ENCODE measurements at places on chromosomes 3 and 15.

DNA sequence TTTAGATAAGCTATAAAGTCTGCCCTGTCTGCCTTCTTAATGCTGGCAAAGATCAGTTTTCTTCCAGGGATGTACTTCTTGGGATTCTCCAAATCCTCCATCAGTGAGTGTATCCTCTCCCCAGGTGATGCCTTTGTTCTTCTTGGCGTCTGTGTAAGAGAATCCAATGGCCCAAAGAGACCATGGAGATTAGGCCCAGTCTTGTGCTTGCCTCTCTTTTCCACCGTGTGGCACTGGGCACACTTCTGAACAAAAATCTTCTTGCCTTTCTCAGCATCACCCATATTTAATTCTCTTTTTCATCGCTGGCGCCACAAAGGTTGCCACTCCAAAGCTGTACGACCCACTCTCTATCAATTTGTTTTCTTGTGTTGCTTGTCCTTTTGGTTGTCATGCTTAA lies 32.2 kb upstream of the TAMM41 start:
- no peak for DNase-seq

DNA sequence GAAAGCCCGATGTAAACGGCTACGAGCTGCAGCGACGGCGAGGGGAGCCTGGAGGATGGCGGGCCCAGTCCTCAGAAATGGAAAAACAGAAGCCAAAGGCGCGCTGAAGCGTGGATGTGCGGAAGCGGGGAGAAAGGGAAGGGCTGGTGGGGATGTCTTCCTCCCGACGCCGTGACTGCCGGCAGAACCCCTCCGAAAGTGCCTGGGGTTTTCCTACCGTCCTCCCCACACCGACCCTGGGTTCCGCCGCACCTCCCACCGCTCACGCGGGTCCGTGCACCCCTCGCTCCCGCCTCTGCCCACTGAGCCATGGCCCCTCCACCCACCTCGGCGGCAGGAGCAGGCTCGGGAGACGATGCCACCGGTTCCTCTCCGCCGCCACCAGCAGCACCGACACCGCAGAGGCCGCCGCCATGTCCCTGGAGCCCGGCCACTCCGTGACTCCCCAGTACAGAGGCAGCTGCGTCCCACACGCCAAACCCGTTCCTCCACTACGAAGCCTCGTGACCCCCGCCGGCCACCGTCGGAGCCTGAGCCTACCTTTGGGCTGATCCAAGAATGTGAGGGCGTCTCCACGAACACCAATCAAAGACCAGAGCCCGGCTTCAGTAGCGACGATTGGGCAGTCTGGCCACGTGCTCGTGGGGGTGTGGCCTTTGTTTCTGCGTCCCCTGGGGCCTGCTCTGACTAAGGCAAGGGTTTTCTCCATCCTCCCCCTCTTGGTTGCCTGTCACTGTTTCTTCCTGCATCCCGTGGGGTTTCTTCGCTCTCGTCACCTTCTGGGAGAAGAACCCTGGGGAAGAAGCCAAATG lies at the start of gene MCCC1:
MCCC1 (minus strand) TSS at position 471 of the 812 bp plus-strand sequence; CDS start at position 415, 56 bp downstream.
- peak; percentile 97 for DNase-seq

DNA sequence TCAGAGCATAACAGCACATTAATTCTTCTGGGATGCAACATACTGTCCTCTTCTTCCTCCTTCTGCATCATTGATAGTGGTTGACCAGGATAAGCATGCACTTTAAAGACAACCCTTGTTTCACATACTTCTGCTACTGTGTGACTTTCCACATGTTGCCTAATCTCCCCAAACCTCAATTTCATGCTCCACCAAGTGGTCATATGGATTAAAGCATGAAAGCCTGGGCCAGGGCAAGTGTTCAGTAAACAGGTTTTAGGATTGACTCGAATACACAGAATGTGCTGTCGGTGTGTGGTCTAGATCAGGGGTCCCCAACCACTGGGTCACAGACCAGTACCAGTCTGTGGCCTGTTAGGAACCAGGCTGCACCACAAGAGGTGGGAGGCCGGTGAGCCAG lies 22.5 kb upstream of the BFSP2 start:
- no peak for DNase-seq

GRCh38 chr3:98564282-98565005 lies 29.0 kb downstream of the CPOX start:
- DNase-seq, result no peak

- DNase-seq, result no peak
These were observed 12.8 kb upstream of the CFAP44 start for GRCh38 chr3:113454057-113454456.

DNA sequence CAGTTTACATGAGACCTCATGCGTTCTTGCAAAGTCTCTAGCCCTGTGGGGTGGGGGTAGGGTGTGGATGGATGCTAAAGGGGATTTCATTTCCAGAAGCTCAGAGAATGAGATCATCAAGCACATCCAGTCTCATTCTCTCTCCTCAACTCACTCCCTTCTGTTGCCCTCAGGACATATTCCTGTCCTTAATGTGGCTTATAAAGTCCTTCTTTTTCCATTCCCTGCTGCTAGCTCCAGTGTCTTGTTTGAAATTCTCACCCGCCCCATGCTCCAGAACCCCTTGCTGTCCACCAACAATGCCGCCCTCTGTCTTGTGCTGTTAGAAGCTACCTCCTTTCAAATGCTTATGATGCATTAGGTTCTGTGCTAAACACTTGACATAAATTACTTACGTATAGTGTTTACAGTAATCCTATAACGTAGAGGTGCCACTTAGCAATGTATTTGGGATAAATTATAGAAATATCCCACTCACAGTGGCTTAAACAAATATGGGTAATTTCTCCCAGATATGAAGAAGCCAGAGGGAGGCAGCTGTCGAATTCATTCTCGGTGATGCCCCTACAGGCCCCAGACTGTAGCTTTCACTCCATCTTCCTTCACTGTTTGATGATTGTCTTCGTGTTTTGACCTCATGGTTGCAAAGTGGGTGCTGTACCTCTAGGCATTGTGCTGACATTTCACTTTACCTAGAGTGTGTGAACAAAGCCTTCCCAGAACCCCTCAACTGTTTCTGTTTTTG lies 273.1 kb upstream of the TBL1XR1 start:
- DNase-seq, result no peak
